CD4-positive, CD25-positive, alpha-beta regulatory T cell (primary cell): ENCODE measurements at places on chromosomes 6 and 20. TPM values are rescaled to one million over a fixed set of nuclear protein-coding genes. Genes with fewer than 3 reads are reported as not detected.

MDN1 gene
- 5.8 TPM for polyA plus RNA-seq

PHACTR1 gene
- polyA plus RNA-seq = 0.28 TPM

FAM50B gene
- polyA plus RNA-seq = 22.5 TPM

TLDC2 gene
- polyA plus RNA-seq = 0.37 TPM

KHDRBS2 gene
- not detected for polyA plus RNA-seq

HLA-DRB1 gene
- polyA plus RNA-seq = 95.6 TPM

METTL24 gene
- not detected for polyA plus RNA-seq

PNLDC1 gene
- polyA plus RNA-seq = 0.21 TPM

MDFI gene
- not detected for polyA plus RNA-seq

RAB44 gene
- polyA plus RNA-seq = not detected

BPIFA3 gene
- not detected for polyA plus RNA-seq

NMBR gene
- polyA plus RNA-seq = not detected

POFUT1 gene
- polyA plus RNA-seq = 13.8 TPM

OR2H2 gene
- not detected for polyA plus RNA-seq

STMND1 gene
- not detected for polyA plus RNA-seq

PROCR gene
- 2.2 TPM for polyA plus RNA-seq

WFDC10B gene
- not detected for polyA plus RNA-seq

FILIP1 gene
- not detected for polyA plus RNA-seq

HCK gene
- 0.23 TPM for polyA plus RNA-seq

ADAM33 gene
- not detected for polyA plus RNA-seq

GNMT gene
- polyA plus RNA-seq = not detected

KPNA5 gene
- 13.1 TPM for polyA plus RNA-seq

GLP1R gene
- polyA plus RNA-seq = not detected

PSMA7 gene
- polyA plus RNA-seq = 670 TPM

SLC22A16 gene
- polyA plus RNA-seq = not detected

MATN4 gene
- 0.10 TPM for polyA plus RNA-seq

NKAIN4 gene
- polyA plus RNA-seq = not detected

MLIP gene
- polyA plus RNA-seq = not detected

HCRTR2 gene
- not detected for polyA plus RNA-seq

SLC35D3 gene
- not detected for polyA plus RNA-seq

RAMACL gene
- polyA plus RNA-seq = 0.33 TPM

PKHD1 gene
- polyA plus RNA-seq = not detected

FOXF2 gene
- not detected for polyA plus RNA-seq

MRAP2 gene
- polyA plus RNA-seq = not detected

GPX5 gene
- polyA plus RNA-seq = not detected

PGC gene
- polyA plus RNA-seq = not detected

BPI gene
- polyA plus RNA-seq = not detected

BANF2 gene
- polyA plus RNA-seq = not detected

GLO1 gene
- 79.1 TPM for polyA plus RNA-seq

SPTLC3 gene
- 0.13 TPM for polyA plus RNA-seq

TNFRSF6B gene
- not detected for polyA plus RNA-seq
